Mammary epithelial cell (primary cell): ENCODE measurements at places on chromosomes 11 and 22. TPM values are rescaled to one million over a fixed set of nuclear protein-coding genes. Genes with fewer than 3 reads are reported as not detected.

DNA sequence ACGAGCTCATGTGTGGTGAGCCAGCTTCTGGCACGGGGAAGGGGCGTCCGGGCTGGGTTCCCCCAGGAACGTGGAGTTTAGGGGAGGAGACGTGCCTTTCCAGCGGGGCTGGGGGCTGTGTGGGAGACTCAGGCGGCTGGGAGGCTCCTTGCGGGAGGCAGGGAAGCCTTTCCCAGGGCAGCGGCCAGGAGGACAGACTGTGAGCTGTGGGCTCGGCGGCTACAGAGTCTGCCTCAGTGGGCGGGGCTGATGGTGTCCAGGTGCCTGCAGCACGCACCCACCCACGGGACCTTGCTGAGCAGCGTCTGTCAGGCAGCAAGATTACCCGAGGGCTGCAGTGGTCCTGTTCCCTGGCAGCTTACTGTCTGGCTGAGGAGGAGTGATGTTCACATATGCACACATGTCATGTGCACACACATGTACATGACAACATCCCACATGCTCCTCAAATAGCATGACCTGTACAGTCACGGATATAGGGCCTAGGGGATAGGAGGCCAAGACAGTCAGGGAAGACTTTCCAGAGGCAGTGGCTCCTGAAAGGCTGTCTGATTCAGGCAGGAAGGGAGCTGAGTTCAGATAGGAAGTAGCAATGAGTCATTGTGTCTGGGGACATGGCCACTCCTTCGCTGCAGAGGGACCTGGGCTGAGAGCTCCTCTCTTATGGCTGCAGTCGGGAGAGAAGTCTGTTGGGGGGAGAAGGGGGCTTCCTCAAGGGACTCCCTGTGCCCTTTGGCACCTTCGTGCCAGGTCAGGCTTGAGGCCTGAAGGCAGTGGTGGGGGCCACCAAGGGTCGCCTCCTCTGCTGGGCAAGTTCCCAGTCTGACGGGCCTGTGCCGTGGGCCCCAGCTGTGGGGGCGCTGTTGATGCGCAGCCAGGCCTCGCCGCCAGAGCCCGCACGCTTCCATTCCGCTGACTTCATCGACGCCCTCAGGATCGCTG, 23.3 kb upstream of the PPP6R3 start:
- DNase-seq, result peak; percentile 75

- no peak for DNase-seq
These were observed 4.8 kb upstream of the NAP1L4 start for GRCh38 chr11:2996976-2997375.

- no peak for DNase-seq
These were observed 447.0 kb downstream of the AASDHPPT start for GRCh38 chr11:106524436-106524835.

DNA sequence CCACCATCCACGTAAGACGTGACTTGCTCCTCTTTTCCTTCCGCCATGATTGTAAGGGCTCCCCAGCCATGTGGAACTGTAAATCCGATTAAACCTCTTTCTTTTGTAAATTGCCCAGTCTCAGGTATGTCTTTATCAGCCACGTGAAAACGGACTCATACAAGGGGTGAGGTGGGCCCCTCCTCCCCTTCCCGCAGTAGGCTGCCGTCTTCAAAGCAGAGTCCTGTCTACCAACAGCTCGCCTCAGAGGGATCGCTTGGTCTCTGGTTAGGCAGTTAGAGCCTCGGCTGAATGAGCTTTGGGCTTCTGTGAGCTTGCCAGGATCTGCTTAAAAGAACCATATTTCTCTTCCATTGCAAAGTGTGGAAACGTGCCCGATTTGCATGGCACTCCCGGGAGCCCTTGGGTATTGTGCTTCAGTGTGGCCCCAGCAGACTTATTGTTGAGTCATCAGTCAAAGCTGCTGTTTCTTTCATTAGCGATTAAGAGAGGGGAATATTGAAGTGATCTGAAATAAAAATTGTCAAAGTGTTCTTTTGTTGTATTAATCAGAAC, 338.3 kb downstream of the TBC1D22A start:
- no peak for DNase-seq

DNA sequence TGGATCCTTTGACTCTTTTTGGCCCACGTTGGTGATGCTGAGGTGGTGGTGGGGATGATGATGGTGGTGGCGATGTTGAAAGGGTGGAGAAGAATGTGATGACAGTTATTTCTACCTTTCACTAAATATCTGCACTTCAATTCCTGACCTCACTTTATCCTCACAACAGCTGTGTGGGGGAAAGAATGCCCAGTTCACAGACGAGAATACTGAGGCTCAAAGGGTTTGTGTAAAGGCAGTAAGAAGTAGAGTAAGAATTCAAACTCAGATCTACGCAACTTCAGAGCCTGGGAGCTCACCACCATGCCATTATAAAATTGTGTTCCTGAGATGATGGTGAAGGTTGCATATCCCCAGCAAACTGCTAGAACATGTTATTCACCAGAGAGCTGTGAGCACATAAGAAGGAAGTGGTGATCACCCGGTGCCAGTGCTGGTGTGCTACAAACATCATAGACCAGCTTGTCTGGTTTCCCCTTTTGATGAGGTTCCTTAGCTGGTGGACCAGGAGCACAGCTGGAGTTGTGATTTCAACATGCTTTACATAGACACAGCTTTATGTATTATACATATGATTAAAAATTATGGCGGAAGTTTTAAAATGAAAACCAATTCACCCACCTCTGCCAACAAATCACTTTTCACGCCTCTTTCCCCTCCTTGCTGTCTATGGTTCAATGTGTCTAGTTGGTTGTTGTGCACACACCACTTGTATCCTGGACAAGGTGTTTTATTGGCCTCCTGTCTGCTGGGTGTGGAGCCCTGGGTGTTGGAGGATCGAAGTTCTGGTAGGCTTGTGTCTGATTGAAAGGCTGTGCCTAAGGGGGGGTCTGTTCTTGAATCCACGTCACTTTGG, 6.2 kb downstream of the ST14 start:
- DNase-seq, result no peak

DNA sequence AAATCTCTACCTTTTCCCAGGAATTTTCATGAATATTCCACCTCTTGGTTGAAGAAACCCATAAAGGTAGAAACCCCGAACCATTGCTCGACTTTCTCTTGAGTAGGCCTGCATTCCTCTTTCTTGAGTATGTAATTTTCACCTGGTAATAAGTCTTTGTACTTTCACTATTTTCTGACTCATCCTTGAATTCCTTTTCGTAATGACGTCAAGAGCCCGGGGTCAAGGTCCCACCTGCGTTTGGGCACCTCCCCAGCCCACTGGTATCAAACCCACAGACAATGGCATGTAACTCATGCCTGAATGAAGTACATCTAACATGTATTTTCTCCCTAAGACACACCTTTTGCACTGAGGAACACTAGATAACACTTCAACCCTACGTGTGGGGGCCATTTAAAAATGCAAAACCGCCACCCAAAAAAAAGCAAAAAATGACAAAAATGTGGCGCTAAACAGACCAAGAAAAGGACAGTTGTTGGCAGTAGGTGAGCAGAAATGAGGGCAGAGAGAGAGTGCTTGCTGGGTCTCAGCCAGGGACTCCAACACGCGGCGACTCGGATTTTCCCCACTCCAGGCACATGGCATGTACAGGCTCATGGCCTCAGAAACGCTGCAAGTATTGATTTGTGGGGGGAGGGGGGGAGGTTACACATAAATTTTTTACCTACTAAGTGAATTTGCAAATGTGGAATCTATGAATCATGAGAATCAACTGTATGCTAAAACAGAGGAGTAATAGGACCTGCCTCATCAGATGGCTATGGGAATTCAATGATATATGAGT, 4.1 kb upstream of the C11orf24 start:
- DNase-seq, result peak; percentile 87

DNA sequence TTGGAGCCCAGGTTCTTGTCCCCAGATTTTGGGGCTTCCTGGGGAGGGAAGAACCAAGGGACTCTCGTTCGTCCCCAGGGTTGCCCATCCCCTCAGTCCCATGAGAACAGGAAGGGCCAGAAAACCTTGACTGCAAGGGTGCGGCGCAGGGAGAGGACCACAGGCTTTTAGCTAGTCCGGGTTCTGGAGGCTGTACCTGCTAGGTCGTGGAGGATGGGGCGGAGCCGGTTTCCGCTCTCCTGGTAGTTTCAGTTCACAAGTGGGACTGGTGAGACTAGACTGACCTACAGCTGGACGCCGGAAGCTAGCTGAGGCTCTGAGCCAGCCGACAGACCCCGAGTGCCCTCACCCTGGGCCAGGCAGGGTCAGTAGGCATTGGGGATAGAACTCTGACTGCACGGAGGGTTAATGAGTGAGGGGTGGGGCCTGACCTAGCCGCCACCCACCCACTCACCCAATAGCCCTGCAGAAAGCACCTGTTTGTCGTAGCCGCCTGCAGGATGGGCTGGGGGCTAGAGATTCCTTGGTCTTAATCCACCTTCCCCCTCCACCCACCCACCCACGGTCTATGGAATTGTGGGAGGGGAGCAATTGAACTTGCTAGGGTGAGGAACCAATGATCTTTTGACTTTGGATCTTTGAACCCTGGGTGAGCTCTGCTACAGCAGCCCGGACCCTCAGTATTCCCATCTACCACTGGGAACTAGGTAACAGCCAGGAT, 1.5 kb downstream of the MAFF start:
- peak; percentile 68 for DNase-seq

DNA sequence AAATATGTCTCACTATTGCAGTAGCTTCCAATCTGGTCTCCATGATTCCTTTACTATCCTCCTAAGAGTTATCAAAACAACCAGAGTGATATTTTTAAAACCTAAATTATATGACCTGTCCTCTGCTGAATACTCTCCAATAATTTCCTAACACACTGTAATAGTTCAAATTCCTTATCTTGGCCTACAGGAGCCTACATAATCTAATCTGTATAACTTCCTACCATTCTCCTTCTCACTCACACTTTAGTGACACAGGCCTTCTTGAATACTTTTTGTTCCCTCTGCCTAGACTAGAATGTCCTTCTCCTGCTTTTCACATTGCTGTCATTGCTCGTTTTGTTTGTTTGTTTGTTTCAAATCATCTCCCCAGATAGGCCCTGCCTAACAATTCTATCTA, 9.4 kb downstream of the FHIP1B start:
- no peak for DNase-seq

GRCh38 chr11:10752061-10752460, 1.0 kb downstream of the CTR9 start:
- peak; percentile 23 for DNase-seq

- no peak for DNase-seq
These were observed 25.8 kb upstream of the DAGLA start for GRCh38 chr11:61654397-61654829.

- DNase-seq, result no peak
These were observed 72.0 kb downstream of the VPREB1 start for GRCh38 chr22:22316589-22316988.

DNA sequence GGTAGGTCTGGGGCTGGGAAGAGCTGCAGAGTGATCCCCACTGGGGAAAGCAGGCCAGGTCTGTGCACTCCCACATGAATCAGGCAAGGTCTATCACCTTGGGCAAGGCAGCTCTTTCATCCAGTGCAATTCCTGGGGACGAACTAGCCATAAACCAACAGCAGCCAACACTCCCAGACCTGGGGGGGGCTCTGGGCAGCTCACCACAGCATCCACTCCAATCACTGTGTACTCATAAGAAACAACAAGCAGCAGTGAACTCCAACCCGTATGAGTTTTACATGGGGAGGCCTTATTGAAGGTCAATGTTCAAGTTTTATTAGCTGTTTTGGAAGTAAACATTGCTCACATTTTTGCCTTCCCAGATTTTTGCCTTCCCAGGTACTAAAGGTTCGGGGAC, 157.4 kb upstream of the NAV2 start:
- no peak for DNase-seq

- DNase-seq, result no peak
These were observed 1258.8 kb downstream of the BRD1 start for GRCh38 chr22:48568736-48569330.

GRCh38 chr11:86202013-86202336, 42.6 kb upstream of the EED start:
- no peak for DNase-seq

- peak; percentile 55 for DNase-seq
These were observed 969 bp downstream of the CCDC117 start for GRCh38 chr22:28773461-28773867.

DNA sequence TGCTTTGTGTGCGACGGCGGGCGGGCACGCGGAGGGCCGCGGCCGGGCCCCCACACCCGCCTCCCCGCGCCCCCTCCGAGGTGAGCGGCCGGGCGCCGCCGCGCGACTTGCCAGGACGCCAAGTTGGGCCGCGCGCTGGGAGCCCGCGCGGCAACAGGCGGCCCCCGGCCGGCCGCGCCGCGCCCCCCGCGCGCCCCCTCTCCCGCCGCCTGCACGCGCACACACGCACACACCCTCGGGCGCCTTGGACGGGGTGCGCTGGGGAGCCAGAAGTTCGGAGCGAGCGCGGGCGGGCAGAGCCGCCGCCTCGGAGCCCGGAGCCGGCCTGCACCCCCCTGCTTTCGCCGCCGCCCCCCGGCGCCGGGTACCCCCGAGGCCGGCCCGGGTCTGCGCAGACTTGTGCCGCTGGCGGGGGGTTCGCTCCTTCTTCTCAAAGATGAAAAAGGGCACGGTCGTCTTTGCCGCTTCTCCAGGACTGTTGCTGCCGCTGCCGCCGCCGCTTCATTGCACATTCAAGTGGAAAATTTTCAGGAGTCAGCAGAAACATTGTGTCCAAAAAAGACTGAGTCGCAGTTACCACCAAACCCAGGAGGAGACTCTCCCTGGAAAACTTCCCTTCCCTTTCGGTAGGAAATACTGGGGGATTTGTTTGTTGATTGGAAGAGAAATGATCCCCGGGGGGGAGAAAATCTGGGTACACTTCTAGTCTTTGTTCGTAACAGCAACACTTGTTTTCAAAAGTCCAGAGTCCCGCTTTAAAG, 895 bp downstream of the TEAD1 start:
- DNase-seq, result no peak

DNA sequence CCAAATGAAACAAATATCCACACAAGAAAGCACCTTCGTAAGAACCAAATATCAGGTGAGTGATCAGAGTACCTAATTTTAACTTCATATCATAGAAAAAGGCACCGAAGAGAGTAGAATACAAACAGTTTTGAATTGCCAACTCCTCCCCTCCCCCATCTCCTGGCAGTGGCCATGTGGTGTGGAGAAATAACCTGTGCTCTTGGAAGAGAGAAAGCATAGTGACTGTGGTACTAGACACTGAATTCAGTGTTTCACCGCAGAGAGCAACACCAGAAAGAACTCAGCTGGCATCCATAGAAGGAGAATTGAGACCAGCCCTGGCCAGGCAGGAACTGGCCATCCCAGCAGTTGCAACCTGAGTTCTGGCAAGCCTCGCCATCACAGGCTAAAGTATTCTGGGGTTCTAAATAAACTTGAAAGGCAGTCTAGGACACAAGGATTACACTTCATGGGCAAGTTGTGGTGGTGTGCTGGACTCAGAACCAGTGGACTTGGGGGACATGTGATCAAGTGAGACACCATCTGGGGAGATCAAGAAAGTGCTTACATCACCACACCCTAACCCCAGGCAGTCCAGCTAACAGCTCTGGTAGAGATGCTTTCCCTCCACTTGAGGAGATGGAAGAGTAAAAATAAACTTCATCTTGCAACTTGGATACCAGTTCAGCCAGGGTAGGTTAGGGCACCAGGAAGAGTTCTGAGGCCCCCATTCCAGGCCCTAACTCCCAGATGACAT, 1003.2 kb downstream of the NTM start:
- no peak for DNase-seq

- DNase-seq, result peak; percentile 69
These were observed 7.4 kb downstream of the ATL3 start for GRCh38 chr11:63663809-63664208.

The OLFML1 gene
- polyA plus RNA-seq, result not detected

The SLC7A4 gene
- polyA plus RNA-seq, result 0.07 TPM

The CCDC73 gene
- polyA plus RNA-seq, result not detected

The HBB gene
- polyA plus RNA-seq, result not detected

The SCN3B gene
- 0.15 TPM for polyA plus RNA-seq

The PIWIL4 gene
- polyA plus RNA-seq, result 0.17 TPM
